ENCODE measurements at places on chromosomes 11 and 22.

DNA sequence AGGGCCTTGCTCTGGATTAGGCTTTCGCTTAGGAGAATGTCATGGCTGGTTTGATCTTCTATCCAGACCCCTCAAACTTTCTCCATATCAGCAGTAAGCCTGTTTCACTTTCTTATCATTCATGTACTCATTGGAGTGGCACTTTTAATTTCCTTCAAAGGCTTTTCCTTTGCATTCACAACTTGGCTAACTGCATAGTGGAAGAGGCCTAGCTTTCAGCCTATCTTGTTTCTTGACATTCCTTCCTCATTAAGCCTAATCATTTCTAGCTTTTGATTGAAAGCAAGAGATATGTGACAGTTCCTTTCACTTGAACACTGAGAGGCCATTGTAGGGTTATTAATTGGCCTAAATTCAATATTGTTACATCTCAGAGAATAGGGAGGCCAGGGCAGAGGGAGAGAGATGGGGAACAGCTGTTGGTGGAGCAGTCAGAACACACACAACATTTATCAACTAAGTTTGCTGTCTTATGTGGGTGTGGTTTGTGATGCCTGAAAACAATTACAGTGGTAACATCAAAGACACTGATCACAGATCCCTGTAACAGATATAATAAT is 37.7 kb upstream of the APOBEC3A start:
- no peak for DNase-seq

GRCh38 chr11:76708972-76709660 is 38.6 kb upstream of the LRRC32 start:
- DNase-seq = no peak

- DNase-seq = no peak
These were observed 20.9 kb upstream of the KIAA0930 start for GRCh38 chr22:45261407-45262088.

GRCh38 chr22:20271114-20271994 is 3.2 kb upstream of the RTN4R start:
- DNase-seq = peak; percentile 43

GRCh38 chr22:39434721-39435120 is 22.1 kb upstream of the MGAT3 start:
- DNase-seq = no peak

DNA sequence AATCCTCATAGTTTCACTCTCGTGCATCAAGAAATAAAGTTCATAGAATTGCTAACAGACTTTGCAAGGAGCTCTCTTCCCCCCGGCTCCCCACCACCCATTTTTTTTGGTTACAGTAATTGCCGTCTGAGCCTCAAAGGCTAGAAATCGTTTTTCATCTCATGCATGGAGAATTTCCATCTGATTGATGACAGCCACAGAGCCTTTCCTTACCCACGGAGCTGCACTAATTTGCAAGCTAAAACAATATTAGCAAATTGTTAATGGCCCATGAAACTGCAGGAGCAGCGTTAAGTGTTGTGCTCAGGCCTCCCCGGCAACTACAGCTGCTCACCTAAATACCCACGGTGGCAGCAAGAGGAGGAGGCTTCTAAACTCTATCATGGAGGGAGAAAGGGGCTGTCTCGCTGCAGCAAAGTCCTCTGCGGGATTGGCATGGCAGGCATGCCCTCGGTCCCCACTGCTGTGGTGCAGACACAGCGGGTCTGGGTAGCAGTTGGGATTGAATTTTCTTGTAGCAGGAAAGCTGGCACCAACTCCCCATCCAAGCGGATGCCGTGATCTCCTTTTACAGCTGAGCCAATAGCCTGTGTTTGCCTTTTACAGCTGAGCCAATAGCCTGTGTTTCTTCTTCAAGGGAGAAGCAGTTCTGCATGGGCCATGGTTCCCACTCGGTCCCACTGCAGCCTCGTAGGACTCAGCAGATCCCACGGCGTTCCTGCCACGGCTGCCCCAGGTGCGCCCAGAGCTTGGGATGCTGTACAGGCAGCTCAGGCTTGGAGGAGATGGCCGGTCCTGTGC is 412.3 kb downstream of the BRD1 start:
- DNase-seq = no peak
